ENCODE measurements at places on chromosomes 3 and 15.
A peak's percentile ranks its signal among the peaks of the same experiment; 100 is the strongest.

GRCh38 chr3:88195951-88196434 is 46.2 kb downstream of the C3orf38 start:
- DNase-seq: no peak

DNA sequence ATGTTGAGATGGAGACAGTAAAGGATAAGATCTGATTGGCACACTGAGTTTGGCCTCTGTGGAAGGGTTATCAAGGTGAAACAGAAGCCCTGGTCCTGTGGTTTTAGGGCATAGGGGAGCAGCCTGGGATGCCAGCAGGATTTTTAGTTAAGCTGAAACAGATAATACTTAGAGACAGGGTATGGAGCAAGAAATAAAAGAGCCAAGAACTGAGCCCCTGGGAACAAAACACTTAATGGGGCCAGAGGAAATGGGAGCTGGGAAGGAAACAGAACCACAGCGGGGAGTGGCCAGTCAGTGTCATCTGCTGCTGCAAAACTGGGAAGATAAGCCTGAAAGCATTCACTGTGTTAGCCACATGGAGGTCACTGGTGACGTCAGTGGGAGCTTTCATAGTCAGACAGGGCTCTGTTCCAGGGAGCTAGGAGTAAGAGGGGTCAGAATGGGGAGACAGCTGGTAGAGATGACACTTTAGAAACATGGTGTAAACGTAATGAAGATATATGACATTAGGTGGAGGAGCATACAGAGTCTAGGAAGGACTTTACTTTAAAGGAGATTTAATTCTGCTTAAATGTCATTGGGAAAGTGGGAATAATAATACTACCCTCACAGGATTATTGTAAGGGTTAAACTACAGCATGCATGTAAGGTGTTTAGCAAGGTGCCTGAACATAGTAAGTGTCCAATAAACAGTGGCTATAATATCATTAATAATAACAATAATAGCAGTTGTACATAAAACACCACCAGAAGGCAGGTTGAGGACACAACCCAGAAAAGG is 172.7 kb upstream of the CTNNB1 start:
- peak; percentile 11 for DNase-seq

GRCh38 chr3:8887435-8888300 is 75.6 kb downstream of the RAD18 start:
- no peak for DNase-seq

DNA sequence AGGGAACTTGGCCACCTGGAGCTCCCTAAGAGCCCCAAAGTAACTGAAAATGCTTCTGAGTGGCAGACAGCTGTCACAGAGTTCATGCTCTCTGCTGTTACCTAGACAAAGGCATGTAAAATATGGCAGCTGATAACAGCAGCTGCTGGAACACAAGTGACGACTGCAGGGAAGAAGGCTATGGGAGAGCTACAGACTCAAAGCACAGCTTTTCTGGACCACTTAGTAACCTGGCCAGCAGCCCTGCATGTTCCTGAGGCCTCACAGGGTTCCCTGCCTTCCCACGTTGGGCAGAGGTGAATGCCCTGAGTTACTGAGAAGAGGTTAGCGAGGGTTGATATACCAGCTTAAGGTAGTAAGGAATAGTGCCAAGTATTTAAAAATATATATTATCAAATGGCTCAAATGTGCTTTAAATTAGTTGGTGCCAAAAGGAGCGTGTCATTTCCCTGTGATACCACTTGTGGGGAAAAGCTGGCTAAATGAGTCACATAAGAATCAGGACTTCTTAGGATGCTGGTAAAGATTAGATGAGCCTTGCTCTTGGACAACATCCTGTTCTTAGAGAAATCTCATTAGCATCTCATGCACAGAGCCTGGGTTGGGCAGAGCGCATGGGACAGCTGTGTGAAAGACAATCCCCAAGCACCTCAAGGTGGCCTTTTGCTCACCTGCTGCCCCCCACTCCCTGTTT is 76.4 kb upstream of the SCN5A start:
- peak; percentile 17 for DNase-seq

DNA sequence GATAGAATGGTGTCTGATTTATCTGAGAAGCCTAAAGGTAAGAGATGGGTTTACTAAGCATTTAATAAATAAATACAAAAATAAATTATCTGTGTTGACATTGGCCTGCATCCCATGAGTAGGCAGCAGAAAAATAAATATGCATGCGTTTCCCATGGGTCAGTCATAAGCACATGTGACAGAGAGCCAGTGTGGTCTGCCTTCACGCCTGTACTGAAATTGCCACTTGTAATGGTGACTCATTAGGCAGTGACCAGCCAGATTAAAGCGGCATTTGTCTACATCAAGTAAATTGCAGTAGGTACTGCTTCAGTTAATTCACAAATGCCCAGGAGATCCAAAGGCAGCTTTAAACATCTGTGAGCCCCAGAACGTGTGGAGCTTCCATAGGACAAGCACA is 399.6 kb downstream of the NAALADL2 start:
- DNase-seq: no peak

DNA sequence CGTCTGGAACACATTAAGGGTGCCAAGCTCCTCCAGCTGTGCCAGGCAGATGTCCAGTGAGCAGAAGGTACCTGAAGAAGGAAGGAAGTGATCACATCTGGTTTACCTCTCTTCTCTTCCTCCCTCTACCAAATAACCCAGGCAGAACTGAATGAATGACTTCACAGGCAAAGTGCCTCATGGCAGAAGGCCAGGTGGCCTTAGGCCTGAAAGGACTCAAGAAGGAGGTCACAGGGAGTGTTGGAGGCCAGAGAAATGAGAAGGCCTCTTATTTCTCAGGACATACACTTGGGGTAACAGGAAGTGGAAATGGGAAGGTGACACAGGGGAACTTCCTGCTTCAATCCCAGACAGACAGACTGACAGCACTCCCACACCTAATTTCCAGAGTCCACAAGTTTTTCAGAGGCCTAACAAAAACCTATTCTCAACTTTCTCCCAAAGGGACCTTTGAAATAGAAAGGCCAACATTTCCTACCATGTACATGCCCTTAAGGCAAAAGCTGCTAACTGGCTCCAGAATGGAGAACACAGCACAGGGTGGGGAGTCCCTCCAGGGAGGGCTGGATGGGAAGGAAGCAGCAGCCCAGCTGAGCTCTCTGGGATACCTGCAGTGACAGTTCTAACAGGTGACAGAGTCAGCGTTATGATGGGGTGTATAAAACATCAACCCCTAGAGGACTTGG is 17.6 kb upstream of the SIN3A start:
- DNase-seq: no peak

GRCh38 chr15:38636597-38636996 is 72.0 kb upstream of the RASGRP1 start:
- no peak for DNase-seq

DNA sequence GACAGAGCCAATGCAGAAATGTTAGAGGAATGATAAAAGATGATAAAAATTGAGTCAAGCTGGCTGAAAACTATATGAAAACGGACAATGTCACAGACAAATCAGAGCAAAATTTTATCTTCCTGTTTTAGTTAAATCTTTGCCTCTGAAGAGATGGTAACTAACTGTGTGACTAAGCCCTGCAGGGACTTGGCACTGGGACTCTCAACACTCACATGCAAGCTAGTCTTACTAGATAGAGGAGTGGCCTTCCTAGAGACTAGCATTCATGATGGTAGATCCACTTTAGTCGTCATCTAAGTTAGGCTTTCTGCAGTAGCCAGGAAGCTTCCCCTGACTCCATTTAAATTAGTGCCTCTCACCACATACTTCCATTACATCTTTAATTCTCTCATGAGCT is 4.1 kb downstream of the CCDC191 start:
- DNase-seq: no peak

DNA sequence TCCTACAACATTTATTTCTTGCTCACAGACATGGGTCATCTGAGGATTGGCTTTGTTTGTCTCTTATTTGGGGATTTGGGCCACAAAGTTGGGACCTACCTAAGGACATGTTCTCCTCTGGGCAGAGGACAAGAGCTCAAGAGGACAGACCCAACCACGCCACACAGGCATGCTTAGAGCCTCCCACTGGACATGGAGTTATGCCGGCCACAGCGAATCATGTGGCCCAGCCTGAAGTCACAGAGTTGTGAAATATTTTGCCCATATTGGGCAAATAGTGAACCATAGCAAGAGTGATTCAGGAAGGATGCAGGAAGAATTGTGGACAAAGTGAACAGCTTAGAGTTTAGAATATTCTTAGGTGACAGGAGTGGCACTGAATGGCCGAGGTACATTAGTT is 9.9 kb downstream of the TRAK1 start:
- DNase-seq: no peak

- DNase-seq: peak; percentile 6
Observed at GRCh38 chr15:43881944-43882343, 55.1 kb downstream of the WDR76 start.

DNA sequence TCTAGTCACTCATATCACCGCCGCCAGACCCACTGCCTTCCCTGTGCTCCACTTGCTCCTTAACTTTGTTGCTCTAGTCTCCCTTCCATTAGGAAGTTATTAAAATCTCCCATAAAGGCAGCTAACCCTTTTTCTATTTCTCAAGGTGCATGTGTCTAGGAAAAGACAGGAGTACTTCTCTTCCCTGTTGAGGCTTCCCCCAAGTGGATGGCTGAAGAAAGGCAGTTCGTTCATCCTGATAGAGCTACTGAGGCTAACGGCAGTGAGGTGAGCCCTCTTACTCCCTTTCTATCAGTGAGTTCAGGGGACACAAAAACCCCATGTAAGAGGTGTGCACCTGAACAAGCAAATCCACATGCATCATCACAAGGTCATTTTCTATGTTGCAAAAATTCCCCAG is 397.8 kb downstream of the IGSF11 start:
- DNase-seq: no peak

- peak; percentile 28 for DNase-seq
Observed at GRCh38 chr15:48250640-48251076, 44.6 kb downstream of the SLC12A1 start.

DNA sequence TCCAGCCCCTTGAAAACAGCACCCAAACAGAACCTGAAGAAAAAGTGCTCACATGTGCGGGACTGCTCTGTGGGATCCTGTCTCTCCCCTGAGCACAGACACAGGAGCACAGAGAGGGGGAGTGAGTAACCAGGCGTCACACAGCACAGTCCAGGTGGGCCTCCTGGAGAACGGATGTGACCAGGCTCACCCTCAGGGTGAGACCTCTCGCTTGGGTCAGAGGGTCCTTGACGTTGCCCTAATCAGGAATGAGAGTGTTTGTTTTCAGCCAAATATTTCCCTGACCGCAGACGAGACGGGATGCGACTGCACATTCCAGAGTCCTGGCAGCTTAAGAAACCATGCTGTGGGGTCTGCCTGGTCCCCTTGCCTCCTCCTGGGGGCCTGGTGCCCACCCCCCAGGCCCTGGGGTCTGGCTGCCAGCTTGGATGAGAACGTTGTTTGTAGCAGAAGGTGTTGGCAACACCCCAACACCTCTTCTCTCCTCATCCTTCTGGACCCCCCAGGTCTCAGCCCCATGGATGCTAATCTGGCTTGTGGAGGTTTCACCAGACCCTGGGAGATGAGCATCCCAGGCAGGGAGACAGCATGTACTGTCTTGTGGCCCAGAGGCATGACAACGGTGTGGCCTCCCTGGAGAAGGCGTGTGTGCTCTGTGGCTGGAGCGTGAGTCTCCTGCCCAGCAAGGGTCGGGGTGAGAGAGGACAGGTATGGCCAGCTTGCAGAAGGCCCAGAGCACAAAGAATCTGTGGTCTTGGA is 42.1 kb upstream of the SLC6A6 start:
- no peak for DNase-seq

- no peak for DNase-seq
Observed at GRCh38 chr15:87349181-87349580, 907.4 kb downstream of the NTRK3 start.

DNA sequence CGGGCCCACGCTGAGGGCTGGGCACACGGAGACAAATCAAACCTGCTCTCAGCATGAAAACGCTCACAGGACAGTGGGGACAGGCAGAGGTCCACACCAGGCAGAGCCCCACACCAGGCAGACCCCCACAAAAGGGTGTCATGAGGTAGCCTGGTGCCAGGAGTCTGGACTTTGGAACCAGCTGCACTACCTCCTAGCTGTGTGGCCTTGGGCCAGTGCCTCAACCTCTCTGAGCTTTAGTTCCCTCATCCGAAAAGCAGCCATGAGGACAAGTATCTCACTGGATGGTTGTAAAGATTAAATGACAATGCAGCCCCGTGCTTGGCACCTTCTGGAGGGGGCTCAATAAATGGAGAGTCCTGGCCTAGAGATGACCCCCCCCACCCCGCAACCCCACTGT is 16.5 kb upstream of the CRABP1 start:
- DNase-seq: no peak

- no peak for DNase-seq
Observed at GRCh38 chr3:37453393-37454389, 279.3 kb upstream of the LRRFIP2 start.

- no peak for DNase-seq
Observed at GRCh38 chr3:171274222-171274621, 186.0 kb downstream of the TNIK start.

- DNase-seq: no peak
Observed at GRCh38 chr15:45498701-45499100, 23.9 kb downstream of the SLC30A4 start.

DNA sequence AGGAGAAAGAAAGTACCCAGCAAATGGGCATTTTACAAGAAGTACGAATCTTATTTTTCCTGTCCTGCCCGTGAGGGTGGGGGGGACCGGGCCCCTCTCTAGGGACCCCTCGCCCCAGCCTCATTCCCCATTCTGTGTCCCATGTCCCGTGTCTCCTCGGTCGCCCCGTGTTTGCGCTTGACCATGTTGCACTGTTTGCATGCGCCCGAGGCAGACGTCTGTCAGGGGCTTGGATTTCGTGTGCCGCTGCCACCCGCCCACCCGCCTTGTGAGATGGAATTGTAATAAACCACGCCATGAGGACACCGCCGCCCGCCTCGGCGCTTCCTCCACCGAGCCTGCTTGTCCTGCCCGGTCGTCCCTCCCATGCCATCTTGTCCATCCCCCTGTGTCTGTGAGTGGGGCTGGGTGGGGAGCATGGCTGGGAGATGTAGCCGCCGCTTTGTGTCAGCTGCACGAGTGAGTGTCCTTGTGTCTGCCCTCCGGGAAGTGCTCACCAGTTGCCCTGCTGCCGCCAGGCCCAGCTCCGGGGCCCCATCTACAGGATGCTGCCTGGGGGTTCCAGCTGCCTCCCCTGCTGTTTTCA is 9.7 kb upstream of the LMAN1L start:
- DNase-seq: no peak
